Tongue (tissue), 3 donors: ENCODE measurements at places on chromosomes 11 and 22. TPM values are rescaled to one million over a fixed set of nuclear protein-coding genes. Genes with fewer than 3 reads are reported as not detected.

SMPD1 gene
- 24.2 TPM for total RNA-seq

NXPE2 gene
- 0.31 TPM for total RNA-seq

ST13 gene
- total RNA-seq, result 198 TPM

OR5A1 gene
- not detected for total RNA-seq

FLRT1 gene
- total RNA-seq, result 3.7 TPM

APOBEC3A gene
- total RNA-seq, result 3.7 TPM

FBXO7 gene
- 71.8 TPM for total RNA-seq

FAT3 gene
- total RNA-seq, result 22.8 TPM

IL18 gene
- 5.2 TPM for total RNA-seq

ISX gene
- not detected for total RNA-seq

CSRP3 gene
- total RNA-seq, result 704 TPM

POTEH gene
- total RNA-seq, result not detected

SLC25A45 gene
- 4.8 TPM for total RNA-seq

MS4A6A gene
- 24.4 TPM for total RNA-seq

CARS1 gene
- total RNA-seq, result 33.7 TPM

SCUBE2 gene
- total RNA-seq, result 53.9 TPM

HTR3A gene
- not detected for total RNA-seq

UPB1 gene
- total RNA-seq, result 0.21 TPM

EXPH5 gene
- 8.8 TPM for total RNA-seq

MPZL3 gene
- 3.0 TPM for total RNA-seq

CRYBB3 gene
- not detected for total RNA-seq

ZP1 gene
- total RNA-seq, result not detected

GTSE1 gene
- 5.5 TPM for total RNA-seq

GSTT2 gene
- total RNA-seq, result not detected

ADAMTS8 gene
- total RNA-seq, result 23.6 TPM

MLC1 gene
- total RNA-seq, result 0.21 TPM

ZFPL1 gene
- 25.5 TPM for total RNA-seq

GNG3 gene
- not detected for total RNA-seq
